ENCODE measurements at places on chromosomes 6 and 20. TPM values are rescaled to one million over a fixed set of nuclear protein-coding genes. Genes with fewer than 3 reads are reported as not detected.

The TBXT gene
- total RNA-seq = not detected

The C20orf96 gene
- total RNA-seq = 20.5 TPM

The COL11A2 gene
- total RNA-seq = 0.57 TPM

The ZNF76 gene
- total RNA-seq = 41.5 TPM

The EYA4 gene
- total RNA-seq = not detected

The RAB44 gene
- not detected for total RNA-seq

The SNX3 gene
- total RNA-seq = 223 TPM

GRCh38 chr6:106084106-106084988 is 1.8 kb upstream of the PRDM1 start:
- no peak for DNase-seq
- H3K27ac ChIP-seq = peak overlapping the region; percentile 18
- peaks cover 24% of the 10 kb centered on the region for H3K4me1 ChIP-seq
- no peak overlapping the region for H3K4me3 ChIP-seq
- H3K27me3 ChIP-seq = peaks cover 2% of the 10 kb centered on the region
- H3K36me3 ChIP-seq = no peaks in the 10 kb centered on the region

DNA sequence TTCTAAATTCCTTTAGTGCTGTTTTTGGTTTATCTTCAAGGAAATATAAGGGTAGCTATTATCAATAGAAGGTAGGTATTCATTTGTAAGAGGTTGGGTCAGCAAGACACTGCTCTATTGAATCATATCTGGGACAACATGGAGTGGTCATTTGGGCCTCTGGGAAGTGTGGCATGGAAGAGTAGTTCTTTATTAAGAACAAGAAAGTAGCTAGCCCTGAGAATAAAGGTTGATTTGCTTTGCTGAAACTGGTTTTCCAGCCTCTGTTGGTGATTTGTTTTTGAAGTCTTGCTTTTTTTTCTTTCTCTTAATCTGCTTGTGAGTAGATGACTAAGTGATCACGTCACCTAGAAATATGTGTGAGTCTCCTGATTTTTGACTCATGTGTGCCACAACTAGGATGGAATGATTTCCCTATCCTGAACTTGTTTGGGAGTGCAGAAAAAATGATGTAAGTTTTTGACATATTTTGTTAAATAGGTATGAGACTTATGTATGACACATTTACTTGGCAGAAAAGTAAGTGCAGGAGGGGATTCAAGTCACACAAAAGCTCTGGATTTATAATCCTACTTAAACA is 381.8 kb downstream of the CENPW start:
- peak; percentile 32 for DNase-seq
- no peaks in the 10 kb centered on the region for H3K27me3 ChIP-seq
- no peak overlapping the region for H3K4me3 ChIP-seq
- no peaks in the 10 kb centered on the region for H3K4me1 ChIP-seq

DNA sequence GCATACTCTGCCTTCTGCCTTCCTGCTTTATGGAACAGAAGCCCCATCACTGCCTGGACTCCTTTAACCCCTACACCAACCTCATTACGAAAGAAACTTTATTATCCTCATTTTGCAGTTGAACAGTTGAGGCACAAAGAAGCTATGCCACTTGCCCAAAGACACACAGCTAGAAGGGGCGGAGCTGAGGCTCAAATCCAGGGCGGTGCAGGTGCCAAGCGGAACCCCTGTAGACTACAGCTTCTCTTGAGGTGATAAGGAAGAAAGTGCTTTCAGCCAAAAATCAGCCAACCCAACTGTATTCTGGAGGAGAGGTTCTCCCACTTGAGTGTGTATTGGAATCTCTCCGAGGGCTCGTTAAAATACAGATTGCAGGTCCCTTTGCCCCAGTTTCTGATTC is 90.5 kb downstream of the PRND start:
- no peak for DNase-seq
- H3K27ac ChIP-seq = no peak overlapping the region
- H3K4me1 ChIP-seq = no peaks in the 10 kb centered on the region

- H3K27ac ChIP-seq = peak overlapping the region; percentile 82
- H3K27me3 ChIP-seq = no peaks in the 10 kb centered on the region
- H3K36me3 ChIP-seq = no peaks in the 10 kb centered on the region
- peaks cover 27% of the 10 kb centered on the region for H3K4me1 ChIP-seq
- peak; percentile 98 for DNase-seq
- peak overlapping the region; percentile 84 for H3K4me3 ChIP-seq
Measured at GRCh38 chr6:26532699-26533531, 5.3 kb upstream of the HMGN4 start.

- no peaks in the 10 kb centered on the region for H3K27me3 ChIP-seq
- peaks cover 4% of the 10 kb centered on the region for H3K36me3 ChIP-seq
- H3K4me3 ChIP-seq = no peak overlapping the region
- H3K4me1 ChIP-seq = peaks cover 3% of the 10 kb centered on the region
- H3K27ac ChIP-seq = no peak overlapping the region
- DNase-seq = no peak
Measured at GRCh38 chr6:83057705-83058321, 7.8 kb downstream of the UBE3D start.

GRCh38 chr20:32352121-32352720 is 5.9 kb upstream of the ASXL1 start:
- H3K27me3 ChIP-seq = no peaks in the 10 kb centered on the region
- H3K4me1 ChIP-seq = peaks cover 32% of the 10 kb centered on the region
- no peak overlapping the region for H3K4me3 ChIP-seq
- H3K36me3 ChIP-seq = no peaks in the 10 kb centered on the region
- DNase-seq = no peak

DNA sequence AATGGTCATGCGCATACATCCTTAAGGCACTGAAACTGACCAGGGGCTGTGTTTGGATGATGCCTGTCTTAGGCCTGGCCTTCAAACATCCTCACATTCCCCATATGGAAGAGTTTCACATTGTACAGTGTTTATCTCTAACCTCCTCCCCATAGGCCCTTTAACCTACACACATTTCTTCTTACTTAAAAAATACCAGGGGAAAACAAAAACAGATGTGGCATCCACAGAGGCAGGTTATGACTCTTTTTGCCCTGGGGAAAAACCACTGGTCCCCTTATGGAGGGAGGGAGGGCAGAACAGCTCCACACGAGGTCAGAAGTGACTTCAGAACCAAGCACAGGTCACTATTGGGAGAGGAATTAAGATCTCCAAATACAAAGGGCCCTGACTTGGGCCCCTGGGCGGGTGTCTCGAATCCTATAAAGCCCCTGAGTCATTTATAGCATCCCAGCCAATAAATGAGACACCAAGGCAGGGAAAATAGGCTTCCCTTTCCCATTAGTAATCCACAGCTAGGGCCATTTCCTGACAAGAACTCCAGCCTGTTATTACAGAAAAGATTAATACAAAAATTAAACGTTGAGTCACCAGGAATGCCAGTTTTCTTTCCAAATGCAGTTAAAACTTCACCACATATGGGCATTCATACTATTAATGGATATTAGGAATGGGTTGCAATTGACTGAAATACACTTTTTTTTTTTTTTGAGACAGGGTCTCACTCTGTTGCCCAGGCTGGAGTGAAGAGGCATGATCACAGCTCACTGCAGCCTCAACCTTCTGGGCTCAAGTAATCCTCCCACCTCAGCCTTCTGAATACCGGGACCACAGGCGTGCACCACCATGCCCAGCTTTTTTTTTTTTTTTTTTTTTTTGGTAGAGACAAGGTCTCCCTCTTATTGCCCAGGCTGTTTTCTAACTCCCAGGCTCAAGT is 107.2 kb downstream of the ATP9A start:
- no peak for DNase-seq
- no peak overlapping the region for H3K27ac ChIP-seq
- no peak overlapping the region for H3K4me3 ChIP-seq
- no peaks in the 10 kb centered on the region for H3K36me3 ChIP-seq

DNA sequence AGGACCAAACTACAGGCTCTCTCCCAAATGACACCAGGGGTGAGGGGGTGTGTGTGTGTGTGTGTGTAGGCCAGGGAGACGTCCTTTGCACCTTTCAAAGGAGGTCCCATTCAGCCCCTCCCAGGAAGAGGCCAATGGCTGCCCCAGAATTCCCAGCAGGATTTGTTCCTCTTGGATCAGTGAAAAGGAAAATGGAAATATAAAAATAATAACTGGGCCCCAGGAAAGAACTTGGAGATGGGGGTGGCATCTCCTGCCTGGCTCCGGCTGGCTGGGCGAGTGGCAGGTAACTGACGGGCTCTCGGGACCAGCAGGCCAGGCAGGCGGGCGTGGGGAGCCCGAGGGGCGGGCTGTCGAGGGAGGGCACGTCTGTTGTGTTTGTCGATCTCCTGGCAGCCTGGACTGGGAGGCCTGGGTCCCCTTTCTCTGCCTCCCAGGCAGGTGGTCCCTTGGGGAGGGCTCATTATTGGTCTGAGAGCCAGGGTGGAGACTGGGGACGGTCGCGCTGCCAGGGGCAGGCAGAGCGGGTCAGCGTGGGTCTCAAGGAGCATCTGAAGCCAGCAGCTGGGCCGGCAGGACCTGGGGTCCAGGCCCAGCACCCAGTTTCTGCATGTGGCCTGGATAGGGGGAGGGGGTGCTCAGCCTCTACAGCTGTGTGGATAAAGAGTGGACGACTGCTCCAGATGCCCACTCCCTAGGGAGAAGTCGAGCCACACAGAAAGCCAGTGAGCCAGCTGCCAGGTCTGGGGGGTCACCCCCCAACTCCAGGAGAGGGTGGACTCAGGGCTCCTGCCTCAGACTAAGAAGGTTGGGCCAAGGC is 3.1 kb downstream of the NOL4L start:
- DNase-seq = no peak
- H3K27ac ChIP-seq = no peak overlapping the region
- H3K4me3 ChIP-seq = no peak overlapping the region
- peaks cover 3% of the 10 kb centered on the region for H3K27me3 ChIP-seq

DNA sequence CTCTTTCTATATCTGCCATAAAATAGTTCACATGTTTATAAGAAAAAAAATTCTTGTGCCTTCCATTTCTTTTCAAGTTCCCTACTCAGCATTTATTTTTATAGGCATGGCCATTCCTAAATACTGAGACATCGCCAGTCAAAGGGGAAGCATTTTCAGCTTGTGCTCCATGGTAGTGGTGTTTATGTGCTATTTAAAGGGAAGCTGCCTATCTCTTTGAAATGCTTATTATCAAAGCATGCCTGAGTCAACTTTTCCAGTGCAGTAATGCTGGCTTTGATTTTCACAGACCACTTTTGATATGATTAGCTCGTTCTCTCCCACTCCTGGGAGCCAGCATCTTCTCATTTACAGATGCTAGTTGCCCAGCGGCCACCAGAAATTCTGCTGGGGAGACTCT is 124.1 kb upstream of the RIN2 start:
- no peak overlapping the region for H3K4me3 ChIP-seq
- no peaks in the 10 kb centered on the region for H3K4me1 ChIP-seq
- H3K36me3 ChIP-seq = no peaks in the 10 kb centered on the region
- H3K27me3 ChIP-seq = no peaks in the 10 kb centered on the region
- DNase-seq = no peak
- H3K27ac ChIP-seq = no peak overlapping the region

DNA sequence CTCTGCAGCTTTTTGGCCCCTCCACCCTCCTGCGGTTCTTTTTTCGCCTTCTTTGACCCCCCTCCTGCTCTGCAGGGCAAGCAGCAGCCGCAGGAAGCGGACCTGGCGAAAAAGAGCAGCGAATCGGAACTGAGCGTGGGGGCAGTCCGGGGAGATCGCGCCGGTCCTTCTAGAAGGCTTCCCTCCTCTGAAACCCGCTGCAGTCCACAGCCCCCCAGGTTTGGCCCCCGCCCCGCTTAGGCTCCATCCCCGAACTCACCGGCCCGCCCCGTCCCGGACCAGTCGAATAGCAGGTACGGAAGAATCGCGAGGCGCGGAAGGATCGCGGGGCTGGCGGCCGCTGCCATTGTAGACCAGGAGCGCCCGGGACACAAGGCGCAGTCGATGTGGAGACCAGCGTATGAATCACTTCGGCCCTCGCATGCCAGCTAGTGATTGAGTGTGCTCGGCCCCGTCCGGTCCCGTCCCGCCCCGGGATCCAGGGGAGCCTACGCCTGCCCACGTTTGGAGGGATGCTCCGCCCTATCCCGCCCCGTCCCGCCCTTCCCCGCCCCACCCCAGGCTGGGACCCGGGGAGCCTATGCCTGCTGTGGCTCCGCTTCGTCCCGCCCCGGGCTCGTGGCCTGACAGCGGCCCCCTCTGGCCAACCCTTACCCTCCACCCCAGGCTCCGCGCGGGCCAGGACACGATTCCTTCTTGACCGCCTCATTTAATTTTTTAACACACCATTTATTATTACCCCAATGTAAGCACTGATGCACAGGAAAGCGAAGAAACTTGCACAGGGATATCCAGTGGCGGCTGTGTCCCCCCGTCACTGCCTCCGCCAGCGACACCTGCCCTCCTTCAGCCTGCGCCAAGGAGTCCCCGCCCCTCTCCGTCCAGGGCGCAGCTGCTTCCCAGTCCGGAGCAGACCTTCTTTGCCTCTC is at the start of gene ULBP3:
Gene ULBP3 (minus strand): TSS at position 402 of the 929 bp plus-strand sequence. CDS start 55 bp downstream, at position 347.
- H3K4me3 ChIP-seq = peak within 1 kb of the TSS; percentile 62
- no peaks in the 10 kb centered on the region for H3K27me3 ChIP-seq
- peak within 1 kb of the TSS; percentile 39 for H3K27ac ChIP-seq
- no peak for DNase-seq

- H3K27me3 ChIP-seq = no peaks in the 10 kb centered on the region
- no peak for DNase-seq
- no peaks in the 10 kb centered on the region for H3K36me3 ChIP-seq
- no peaks in the 10 kb centered on the region for H3K4me1 ChIP-seq
- no peak overlapping the region for H3K27ac ChIP-seq
Measured at GRCh38 chr20:58202044-58202443, 26.4 kb downstream of the ANKRD60 start.

DNA sequence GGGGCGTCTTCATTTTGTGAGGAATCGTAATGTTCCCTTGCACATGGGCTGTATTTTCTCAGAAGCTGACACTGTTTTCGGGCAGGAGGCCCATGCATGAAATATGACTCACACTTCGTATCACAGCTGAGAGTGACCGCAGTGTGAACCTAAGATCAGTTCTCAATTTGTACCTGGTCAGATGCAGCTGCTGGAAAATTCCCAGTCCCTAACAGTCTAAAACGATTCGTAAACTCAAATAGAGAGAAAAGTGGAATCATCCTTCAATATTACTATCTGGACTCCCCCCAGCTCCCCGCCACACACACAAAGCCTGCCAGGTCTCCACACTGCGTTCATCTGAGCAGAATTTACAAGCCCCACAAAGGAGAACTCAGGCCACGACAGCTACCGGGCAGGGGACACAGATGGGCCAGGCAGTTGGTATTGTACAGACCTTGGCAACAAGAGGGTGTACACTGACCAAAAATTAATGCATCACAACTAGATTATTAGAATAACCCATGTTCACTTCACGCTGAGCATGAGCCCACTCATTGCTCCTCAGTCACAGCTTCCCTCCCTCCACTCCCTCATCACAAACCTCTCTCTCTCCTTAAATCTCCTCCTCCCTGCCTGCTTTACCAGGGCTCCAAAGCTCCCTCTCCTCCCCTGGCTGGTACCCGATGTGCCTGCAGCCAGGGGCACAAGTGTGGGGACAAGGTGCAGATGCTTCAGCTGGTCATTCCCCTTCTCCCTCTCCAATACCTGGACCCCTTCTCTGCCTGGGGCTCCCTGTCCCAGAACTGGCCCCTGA is 488.4 kb downstream of the PREX1 start:
- peaks cover 5% of the 10 kb centered on the region for H3K4me1 ChIP-seq
- DNase-seq = no peak
- H3K36me3 ChIP-seq = no peaks in the 10 kb centered on the region
- no peak overlapping the region for H3K27ac ChIP-seq
- peaks cover 2% of the 10 kb centered on the region for H3K27me3 ChIP-seq

- H3K27ac ChIP-seq = no peak overlapping the region
- H3K4me3 ChIP-seq = no peak overlapping the region
- H3K27me3 ChIP-seq = 0 out of 2 replicates have a peak, but pooled peaks cover 2% of the 10 kb centered on the region
- no peaks in the 10 kb centered on the region for H3K36me3 ChIP-seq
- no peak for DNase-seq
- peaks cover 12% of the 10 kb centered on the region for H3K4me1 ChIP-seq
Measured at GRCh38 chr20:31472395-31473330, 2.3 kb downstream of the DEFB124 start.

GRCh38 chr20:3751675-3752385 is 15.7 kb downstream of the ADISSP start:
- H3K4me3 ChIP-seq = peak overlapping the region; percentile 47
- H3K4me1 ChIP-seq = no peaks in the 10 kb centered on the region
- H3K27ac ChIP-seq = no peak overlapping the region
- DNase-seq = no peak
